ENCODE measurements at places on chromosomes 5 and 9.

DNA sequence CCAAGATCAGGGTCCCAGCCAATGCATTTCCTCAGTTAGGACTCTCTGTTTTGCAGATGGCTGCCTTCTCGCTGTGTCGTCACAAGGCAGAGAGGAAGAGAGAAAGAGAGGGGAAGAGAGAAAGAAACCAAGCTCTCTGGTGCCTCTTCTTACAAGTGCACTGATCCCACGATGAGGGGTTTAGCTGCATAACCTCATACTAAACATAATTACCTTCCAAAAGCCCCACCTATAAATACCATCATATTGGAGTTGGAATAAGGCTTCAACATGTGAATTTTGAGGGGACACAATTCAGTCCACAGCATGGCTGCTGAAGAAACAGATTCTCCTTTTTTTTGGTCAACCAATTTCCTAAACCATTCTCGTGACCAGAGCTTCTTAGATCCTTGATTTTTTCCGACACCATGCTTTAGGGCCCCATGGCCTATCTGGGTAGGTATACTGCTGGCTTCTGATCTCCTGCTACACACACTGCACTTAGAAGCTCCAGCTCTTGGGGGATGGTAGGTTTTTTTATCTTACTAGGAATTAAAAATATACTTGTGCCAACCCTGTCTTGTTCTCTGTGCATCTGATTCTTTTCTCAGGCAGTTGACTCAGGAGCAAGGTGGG lies 5.1 kb downstream of the CAMK4 start:
- no peak for DNase-seq

- DNase-seq = no peak
Measured at GRCh38 chr5:56845277-56845676, 29.9 kb downstream of the MAP3K1 start.

- DNase-seq = no peak
Measured at GRCh38 chr5:34411470-34412346, 244.4 kb upstream of the RAI14 start.

GRCh38 chr5:110070836-110071235 lies 381.1 kb downstream of the MAN2A1 start:
- DNase-seq = no peak

- no peak for DNase-seq
Measured at GRCh38 chr5:28558196-28558595, 1519.8 kb upstream of the CDH9 start.

DNA sequence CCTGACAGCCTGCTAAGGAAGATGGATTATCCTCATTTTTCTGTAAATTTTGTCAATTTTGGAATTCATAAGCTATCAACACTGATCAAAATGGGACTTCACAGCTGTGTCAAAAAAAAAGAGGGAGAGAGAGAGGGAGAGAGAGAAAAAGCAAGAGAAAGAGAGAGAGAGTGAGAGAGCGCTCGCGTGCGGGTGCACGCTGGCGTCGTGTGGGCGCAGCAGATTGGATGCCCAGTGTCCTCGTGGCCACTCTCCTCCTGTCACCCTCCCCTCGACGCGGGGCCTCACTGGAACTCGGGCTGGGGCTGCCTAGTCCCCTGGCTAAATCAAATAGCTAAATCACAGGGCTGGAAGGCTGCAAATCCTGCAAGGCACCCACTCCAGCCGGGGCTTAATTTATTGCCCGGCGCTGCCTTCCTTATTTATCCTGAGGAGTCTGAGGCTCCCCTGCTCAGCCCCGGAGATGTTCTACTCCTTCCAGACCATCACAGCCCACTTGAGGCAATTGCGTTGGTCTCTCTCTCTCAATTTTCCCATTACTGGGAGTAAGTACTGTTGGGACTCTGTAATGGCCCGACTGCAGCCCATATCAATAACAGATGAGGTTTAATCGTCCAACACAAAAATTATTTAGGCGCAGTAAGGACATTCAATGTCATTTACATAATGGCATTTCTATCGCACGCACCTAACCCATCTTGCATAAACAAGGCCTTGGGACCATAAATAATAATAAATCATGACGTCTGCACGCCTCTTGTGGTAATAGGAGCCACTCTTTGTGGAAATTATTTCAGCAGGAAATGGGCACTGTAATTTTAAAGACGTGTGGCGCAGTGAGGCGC lies 94.2 kb downstream of the PAX5 start:
- DNase-seq = no peak

- DNase-seq = no peak
Measured at GRCh38 chr5:87392801-87393200, 19.9 kb downstream of the CCNH start.

- DNase-seq = no peak
Measured at GRCh38 chr5:83528439-83528769, 56.9 kb downstream of the VCAN start.

- no peak for DNase-seq
Measured at GRCh38 chr9:19156805-19157204, 29.5 kb upstream of the PLIN2 start.

GRCh38 chr5:141095263-141095641 lies 837 bp downstream of the PCDHB2 start:
- DNase-seq = no peak

DNA sequence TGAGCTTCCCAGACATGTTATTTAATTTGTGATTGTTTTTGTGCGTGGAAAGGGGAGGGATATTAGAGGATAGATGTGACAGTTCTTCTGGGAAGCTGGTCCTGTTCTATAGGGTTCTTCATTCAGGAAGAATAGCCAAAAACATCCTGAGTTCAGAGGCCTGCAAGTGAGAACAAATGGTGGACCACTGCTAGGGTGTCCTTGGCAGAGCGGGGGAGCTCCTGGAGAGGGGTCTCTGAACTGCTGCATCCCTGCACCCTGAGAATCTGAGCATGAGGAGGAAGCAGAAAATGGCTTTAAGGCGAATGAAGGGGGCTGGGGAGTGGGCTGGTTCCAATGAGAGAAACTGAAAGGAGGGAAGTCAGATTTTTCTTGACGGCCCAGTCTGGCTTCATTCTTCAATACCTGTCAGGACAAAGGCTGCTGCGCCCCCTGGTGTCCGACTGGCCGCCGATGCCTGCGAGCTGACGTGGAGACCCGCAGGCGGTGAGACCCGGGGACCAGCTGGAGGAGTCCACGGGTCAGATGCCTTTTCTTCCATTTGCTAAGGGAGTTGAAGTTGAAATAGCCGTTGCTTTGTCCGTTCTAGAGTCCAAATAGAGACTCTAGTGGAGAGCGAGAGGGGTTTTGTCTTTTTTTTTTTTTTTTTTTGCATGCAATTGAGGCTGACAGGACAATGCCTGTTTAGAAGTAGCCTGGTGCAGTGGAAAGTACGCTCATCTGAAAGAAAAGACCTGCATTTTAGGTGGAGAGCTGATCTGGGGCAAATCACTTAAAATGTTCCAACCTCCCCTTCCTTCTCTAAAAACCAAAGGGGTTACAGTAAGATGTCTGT lies 39.5 kb upstream of the NFIB start:
- peak; percentile 59 for DNase-seq

DNA sequence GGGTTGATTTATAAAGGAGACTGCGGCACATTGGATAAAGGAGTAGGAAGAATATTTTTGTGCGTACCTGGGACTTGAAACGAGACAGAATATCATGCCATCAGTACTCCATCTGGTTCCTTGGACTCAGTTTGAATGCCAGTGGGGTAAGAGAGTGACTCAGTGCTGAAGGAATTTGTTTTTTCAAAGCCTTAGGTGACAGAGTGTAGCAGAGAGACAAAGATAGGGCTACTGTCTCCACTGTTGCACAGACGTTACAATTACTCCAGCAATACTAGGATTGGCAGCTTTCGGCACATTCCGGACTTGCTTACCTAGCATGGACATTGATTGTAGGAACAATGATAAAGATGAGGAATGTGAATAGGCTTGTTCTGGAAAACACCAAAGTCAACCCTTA lies 250.7 kb downstream of the KCTD16 start:
- DNase-seq = no peak

DNA sequence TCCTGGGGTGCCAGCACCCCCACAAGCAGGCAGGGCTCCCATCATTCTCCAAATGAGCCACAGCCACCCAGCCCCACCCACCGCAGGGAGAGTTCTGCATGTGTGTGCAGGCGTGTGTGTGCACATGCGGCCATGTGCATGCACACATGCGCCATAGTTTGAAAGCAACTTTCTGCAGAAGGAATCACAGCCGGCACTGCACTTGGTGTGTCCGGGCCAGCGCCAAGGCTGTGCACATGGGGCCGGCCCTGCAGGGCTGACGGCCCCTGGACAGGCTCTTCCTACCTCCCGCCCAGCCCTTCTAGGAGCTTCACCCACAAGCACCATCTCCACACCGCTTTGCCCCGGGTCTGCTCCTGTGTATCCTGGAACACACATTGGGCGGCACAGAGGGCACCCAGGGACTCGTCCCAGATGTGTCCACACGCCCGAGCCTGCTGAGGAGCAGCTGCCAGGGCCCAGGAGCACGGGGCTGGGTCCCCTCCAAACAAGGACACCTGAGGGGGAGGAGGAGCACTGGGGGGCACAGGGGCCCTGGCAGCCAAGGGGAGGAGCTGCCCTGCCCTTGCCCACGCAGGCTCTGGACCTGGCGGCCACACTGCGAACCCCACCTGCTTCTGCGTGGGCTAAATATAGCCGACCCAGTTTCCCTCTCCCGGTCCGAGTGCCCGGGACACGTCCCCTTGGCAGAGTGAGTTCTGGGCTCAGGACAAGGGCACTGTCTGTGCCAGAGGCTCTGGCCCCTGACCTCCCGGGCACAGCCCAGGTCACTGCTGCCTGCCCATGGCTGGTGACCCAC lies 19.1 kb downstream of the TPPP start:
- no peak for DNase-seq

DNA sequence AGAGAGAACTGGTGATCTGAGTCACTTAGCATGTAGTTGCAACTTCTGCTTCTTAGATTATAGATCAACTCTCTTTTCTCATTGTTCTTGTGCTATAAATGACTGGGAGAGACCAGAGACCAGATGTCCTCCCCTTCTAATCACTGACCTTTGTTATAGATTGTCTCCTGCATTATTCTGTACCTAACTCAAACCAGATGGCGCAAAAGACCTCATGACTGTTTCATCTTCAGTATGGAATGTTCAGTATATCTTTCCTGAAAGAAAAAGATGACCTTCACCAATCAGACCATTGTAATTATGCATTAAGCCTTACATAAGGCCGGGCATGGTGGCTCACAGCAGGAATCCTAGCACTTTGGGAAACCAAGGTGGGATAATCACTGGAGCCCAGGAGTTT lies 30.5 kb upstream of the ADAM19 start:
- DNase-seq = no peak

GRCh38 chr9:116476002-116476401 lies 211.1 kb upstream of the TRIM32 start:
- DNase-seq = no peak

DNA sequence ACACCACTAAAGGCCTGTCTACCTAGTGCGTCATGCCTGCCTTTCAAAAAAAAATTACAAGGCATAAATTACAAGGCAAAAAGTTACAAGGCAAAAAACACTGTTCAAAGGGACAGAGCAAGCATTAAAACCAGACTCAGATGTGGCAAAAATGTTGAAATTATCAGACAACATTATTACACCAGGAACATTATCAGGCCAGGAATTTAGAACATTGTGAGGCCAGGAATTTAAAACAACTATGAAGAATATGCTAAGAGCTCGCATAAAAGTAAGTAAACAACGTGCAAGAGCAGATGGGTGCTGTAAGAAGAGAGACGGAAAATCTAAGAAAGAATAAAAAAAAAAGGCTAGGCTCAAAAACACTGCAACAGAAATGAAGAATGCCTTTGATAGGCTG lies 18.2 kb upstream of the MLANA start:
- DNase-seq = no peak

Measured in NCI-H226 (cell line).